ENCODE measurements at places on chromosomes 5 and 9. TPM values are rescaled to one million over a fixed set of nuclear protein-coding genes. Genes with fewer than 3 reads are reported as not detected.
A peak's percentile ranks its signal among the peaks of the same experiment; 100 is the strongest.

PCDHAC2 gene
- total RNA-seq, result 2.3 TPM

LCN15 gene
- not detected for total RNA-seq

- peaks cover 9% of the 10 kb centered on the region for H3K36me3 ChIP-seq
- H3K4me3 ChIP-seq, result no peak overlapping the region
- no peak for DNase-seq
- no peak overlapping the region for H3K27ac ChIP-seq
- peaks cover 17% of the 10 kb centered on the region for H3K4me1 ChIP-seq
Observed at GRCh38 chr9:133822430-133823065, 84.4 kb upstream of the SARDH start.

- no peak overlapping the region for H3K4me3 ChIP-seq
- no peaks in the 10 kb centered on the region for H3K4me1 ChIP-seq
- no peaks in the 10 kb centered on the region for H3K36me3 ChIP-seq
- no peak overlapping the region for H3K27ac ChIP-seq
Observed at GRCh38 chr5:52073993-52074689, 690.9 kb downstream of the ISL1 start.

GHR gene
- 2.7 TPM for total RNA-seq

- H3K4me3 ChIP-seq, result no peak overlapping the region
- no peak overlapping the region for H3K27ac ChIP-seq
- peaks cover 5% of the 10 kb centered on the region for H3K36me3 ChIP-seq
- H3K4me1 ChIP-seq, result peaks cover 21% of the 10 kb centered on the region
- no peak for DNase-seq
Observed at GRCh38 chr5:151574444-151574996, 16.6 kb downstream of the FAT2 start.

GRCh38 chr9:105883847-105884246 lies 189.5 kb downstream of the TMEM38B start:
- no peak overlapping the region for H3K27ac ChIP-seq
- DNase-seq, result no peak
- H3K27me3 ChIP-seq, result peaks cover 9% of the 10 kb centered on the region
- peaks cover 3% of the 10 kb centered on the region for H3K4me1 ChIP-seq

DNA sequence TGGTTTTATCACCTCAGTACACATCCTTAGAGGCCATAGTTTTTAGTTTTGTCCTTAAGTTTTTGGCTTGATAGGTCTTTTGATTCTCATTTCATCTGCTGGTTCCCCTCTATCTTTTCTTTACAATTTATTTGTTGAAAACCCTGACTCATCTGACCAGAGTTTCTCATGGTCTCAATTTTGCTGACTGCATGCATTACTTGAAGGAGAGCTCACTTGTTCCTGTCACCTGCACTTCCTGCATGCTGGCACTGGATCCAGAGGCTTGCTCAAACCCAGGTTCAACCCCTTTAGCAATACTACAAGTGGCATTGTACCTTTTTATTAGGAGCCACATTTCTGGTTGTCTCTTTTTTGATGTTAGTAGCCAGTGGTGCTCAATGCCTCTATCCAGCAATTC lies 26.7 kb downstream of the FBXO10 start:
- no peak overlapping the region for H3K4me3 ChIP-seq
- no peak for DNase-seq
- peaks cover 4% of the 10 kb centered on the region for H3K36me3 ChIP-seq
- peaks cover 2% of the 10 kb centered on the region for H3K4me1 ChIP-seq

DNA sequence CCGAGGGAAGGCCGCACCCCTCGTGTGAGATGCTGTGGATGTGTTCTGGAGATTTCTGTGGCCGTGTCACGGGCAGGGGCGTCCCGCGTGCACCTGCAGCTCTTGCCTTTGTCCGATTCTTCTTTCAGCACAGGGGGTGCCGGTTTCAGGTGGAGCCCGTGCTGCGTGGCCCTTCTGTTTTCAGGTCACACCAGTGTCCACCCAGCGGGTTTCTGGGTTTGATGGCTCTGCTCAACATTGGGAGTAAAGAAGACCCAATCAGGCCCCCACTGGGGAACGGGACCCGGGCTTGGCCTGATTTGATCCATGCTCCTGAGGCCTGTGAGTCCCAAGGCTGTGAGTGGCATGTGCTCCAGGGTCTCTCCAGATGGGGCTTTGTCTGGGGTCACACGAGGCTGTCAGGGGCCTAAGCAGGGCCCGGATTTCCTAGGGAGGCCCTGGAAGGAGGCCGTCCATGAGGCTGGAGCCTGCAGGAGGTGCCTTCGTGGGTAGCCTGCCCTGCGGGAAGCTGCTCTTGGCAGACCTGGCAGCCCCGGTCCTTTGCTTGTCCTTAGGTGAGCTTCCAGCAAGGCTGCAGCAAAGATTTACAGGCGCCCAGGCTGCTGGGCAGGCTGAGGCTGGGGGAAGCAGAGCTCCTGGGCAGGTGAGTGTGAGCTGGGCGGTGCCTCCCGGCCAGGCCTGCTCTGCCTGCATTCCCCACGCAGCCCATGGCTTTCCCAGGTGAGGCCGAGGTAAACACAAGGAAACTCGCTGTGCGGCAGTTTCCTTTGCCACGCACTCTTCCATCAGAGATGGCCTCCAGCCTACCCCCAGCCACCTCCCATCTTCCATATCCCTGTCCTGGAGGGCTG lies 12.8 kb downstream of the MRPL36 start:
- H3K27ac ChIP-seq, result no peak overlapping the region
- no peak for DNase-seq
- H3K4me1 ChIP-seq, result peaks cover 17% of the 10 kb centered on the region
- peaks cover 5% of the 10 kb centered on the region for H3K27me3 ChIP-seq

AGXT2 gene
- total RNA-seq, result not detected

GRCh38 chr5:138336952-138337684 lies 948 bp upstream of the FAM53C start:
- peaks cover 38% of the 10 kb centered on the region for H3K4me1 ChIP-seq
- peak; percentile 93 for DNase-seq
- H3K4me3 ChIP-seq, result peak overlapping the region; percentile 93
- peak overlapping the region; percentile 99 for H3K27ac ChIP-seq

DNA sequence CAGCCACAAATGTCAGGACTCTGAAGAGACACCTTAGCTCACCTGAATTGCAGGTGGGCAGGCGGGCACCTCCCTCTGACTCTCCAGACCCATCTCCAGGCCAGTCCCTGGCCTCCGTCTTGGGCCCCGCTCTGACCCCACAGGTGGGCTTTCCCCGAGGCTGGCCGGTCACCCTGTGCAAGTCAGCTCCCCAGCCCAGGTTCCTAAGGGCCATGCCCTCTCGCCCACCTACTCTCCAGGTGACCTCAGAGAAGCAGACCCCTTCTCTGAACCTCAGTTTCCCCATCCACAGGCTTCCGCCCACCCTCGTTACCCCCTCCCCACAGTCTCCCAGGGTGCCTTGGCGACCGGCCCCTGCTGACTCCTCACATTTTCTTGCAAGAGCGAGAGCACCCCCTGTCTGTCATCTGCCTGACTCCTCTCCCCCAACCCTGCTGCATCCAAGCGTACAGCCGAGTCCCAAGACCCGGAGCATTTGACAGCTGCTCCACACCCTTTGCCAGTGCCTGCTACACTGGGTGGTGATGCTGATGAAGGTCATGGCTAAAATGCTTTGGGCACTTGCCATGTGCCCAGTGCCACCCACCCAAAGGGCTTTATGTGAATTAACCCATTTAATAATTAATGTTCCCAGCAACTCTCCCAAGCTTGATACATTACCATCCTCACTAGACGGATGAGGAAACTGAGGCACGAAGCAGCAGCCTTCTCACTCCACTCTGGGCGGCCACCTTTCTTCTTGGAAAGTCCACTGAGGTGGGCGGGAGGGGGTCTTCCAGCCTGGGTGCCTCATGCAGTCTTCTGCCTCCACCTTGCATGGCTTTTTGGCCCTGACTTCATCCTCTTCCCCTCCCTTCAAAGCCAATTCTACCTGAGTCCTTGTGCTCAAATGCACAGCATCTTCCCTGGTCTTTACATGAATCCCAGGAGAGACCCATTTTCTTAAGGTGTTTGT lies 51.1 kb upstream of the ORM1 start:
- no peak overlapping the region for H3K27ac ChIP-seq
- DNase-seq, result no peak
- no peaks in the 10 kb centered on the region for H3K27me3 ChIP-seq
- no peaks in the 10 kb centered on the region for H3K4me1 ChIP-seq
- no peak overlapping the region for H3K4me3 ChIP-seq

DNA sequence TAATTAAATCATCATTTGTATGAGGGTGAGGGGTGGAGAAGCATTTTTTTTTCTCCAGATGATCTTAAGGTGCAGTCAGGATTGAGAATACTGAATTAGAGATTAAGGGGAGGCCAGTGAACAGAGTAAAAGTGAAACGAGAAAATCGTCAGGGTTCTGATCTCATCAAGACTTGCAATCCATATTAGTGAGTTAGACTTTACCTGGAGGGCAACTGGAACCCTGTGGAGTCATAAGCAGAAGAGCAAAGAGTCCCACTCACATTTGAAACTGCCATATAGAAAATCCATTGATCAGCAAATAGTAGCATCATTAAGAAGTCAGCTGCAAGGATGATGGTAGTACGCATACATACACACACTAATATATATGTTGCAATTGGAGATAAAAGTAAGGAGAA lies 466.2 kb upstream of the PAPPA start:
- no peaks in the 10 kb centered on the region for H3K27me3 ChIP-seq
- no peak overlapping the region for H3K4me3 ChIP-seq
- H3K36me3 ChIP-seq, result peaks cover 27% of the 10 kb centered on the region
- DNase-seq, result no peak
- peaks cover 21% of the 10 kb centered on the region for H3K4me1 ChIP-seq

JAKMIP2 gene
- total RNA-seq, result 1.8 TPM

TXNDC8 gene
- total RNA-seq, result not detected

GRCh38 chr9:121798941-121799340 lies 147.5 kb downstream of the DAB2IP start:
- H3K36me3 ChIP-seq, result no peaks in the 10 kb centered on the region
- peaks cover 5% of the 10 kb centered on the region for H3K27me3 ChIP-seq
- H3K4me1 ChIP-seq, result no peaks in the 10 kb centered on the region

DNA sequence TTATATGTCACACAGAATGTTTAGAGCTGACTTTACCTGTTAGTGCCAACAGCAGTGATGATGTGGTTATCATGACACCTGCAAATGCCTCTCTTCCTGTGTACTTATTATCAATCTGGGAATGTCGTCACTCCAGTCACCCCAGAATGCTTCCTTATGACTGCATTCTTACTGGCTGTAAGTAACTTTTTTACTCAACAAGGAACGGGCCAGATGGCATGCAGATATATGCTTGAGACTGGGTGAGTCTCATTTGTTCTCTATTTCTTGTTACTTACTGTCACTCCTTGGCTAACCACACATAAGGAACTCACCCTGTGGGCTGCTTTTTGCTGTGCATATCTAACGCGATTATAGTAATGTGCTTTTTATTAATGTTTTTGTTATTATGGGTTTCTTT lies 385.5 kb upstream of the MEF2C start:
- no peaks in the 10 kb centered on the region for H3K27me3 ChIP-seq
- H3K4me1 ChIP-seq, result peaks cover 16% of the 10 kb centered on the region
- no peak for DNase-seq
- H3K4me3 ChIP-seq, result no peak overlapping the region
- no peaks in the 10 kb centered on the region for H3K36me3 ChIP-seq
